ENCODE measurements at places on chromosomes 3 and 15. TPM values are rescaled to one million over a fixed set of nuclear protein-coding genes. Genes with fewer than 3 reads are reported as not detected.
A peak's percentile ranks its signal among the peaks of the same experiment; 100 is the strongest.

HYAL3 gene
- total RNA-seq, result 1.8 TPM

DZIP1L gene
- 5.5 TPM for total RNA-seq

FBXW12 gene
- total RNA-seq, result not detected

RBPMS2 gene
- 312 TPM for total RNA-seq

DNA sequence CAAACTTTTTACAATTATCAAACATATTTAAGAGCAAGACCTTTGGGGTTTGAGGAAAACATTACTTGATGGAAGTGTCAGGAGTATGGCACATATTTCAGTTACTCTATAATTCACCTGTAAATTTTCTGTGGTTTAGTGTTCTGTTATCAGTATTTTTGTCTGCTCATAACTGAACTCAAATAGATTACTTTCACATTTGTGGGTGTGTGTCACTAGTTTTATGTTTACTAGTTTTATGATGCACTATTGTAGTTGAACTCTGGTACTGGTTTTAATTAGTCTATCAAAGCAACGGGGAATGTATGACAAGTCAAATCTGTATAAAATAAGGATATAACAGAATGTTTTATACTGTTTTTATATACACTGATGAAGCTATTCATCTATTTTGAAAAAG lies 27.2 kb downstream of the OXSM start:
- no peak for DNase-seq

- peak; percentile 82 for DNase-seq
Measured at GRCh38 chr15:85750319-85751290, 44.1 kb downstream of the KLHL25 start.

DNA sequence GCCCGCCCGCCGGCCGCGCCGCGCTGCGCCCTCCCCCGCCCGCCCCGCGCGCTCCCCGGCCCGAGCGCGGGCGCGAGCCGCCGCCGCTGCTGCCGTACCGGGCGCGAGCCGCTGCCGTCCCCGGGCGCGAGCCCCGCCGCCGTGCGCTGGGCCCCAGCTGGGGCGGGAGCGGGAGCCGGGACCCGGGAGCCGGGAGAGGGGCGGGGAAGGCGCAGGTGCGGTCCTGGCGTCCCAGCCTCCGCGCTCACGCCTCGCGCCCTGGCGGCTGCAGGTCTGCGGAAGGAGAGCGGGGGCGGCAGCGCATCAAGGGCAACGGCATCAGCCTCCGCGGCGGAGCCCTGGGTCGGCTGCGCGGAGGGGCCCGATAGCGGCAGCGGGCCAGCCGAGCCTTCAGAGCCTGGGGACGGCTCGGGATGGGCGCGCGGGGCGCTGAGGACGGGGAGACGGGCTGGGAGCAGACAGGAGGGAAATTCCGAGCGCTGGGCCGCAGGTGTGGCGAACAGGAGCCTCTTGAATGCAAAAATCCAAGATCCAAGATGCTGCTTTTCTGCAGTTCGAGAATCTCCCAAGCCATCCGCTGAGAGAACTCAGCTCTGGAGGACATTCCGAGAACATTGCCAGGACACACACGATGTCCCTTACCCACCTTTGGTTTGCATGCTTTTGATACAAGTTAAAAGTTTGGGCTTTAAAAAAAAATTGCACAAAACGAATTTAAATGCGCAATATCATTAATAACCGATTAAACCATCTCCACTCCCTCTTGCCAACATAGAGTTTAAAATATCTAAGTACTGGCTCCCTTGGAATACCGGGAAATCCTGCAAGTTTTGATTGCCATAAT lies 251.1 kb downstream of the TJP1 start:
- peak; percentile 44 for DNase-seq

DNA sequence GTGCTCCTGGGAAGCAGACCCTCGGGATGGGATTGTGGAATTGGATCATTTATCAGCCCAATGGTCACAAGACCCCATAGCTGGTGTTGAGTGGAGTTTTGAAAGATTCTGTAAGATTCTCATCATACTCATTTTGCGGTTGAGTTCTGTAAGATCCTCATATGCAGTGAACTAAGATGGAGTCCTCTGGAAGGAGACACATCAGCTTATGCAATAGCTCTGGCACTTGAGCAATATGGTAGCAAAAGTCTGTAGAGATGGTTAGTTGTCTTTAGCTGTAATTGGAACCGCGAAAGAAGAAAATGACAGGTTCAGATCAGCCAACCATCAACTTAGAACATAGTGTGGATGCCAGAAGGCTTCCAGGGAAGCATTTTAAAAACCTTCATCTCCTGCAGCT lies 184.5 kb upstream of the TSC22D2 start:
- DNase-seq, result no peak

- no peak for DNase-seq
Measured at GRCh38 chr3:16439163-16439847, 74.2 kb downstream of the RFTN1 start.

DNA sequence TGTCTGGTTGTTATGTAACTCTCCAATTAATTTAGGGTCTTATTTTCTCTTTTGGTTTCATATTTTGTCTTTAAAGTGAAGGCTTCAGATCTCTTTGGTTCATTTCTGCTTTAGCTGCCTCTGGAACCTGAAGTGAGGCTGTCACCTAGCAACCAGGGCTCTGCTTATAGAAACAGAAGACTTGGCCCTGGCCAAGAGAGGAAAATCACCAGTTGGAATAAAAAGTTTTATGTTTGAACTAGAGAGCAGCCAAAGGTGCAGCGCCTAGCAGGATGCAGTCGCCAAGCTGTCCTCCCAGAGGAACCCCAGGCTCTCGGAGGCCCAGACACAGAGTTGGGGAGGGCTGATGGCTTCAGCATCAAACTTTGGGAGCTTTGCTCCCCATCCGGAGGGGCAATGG lies 41.1 kb downstream of the LYZL4 start:
- peak; percentile 55 for DNase-seq

GRCh38 chr15:80777137-80777536 lies 2.0 kb upstream of the CEMIP start:
- DNase-seq, result peak; percentile 58

DNA sequence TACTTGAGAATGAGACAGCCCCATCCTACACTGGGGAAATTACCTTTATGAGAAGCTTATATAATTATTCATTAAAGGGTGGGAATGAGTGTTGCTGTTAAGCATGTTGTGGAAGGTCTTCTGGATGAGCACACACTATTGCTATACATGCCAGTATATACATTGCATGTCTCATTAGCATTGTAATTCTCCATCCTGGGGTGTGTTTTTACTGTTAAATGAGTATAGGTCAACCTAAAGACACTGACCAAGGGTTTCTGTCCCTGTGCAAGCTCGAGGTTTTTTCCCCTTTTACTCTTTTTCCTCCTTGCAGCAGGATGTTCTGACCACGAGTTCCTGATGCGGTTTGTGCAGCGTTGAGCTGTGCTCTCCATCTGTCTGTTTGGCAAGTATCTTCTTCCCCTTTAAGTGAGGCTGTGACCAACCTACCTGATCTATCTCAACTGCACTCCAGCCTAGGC lies 7.2 kb upstream of the IVD start:
- no peak for DNase-seq

- DNase-seq, result no peak
Measured at GRCh38 chr15:89495638-89496145, 691 bp downstream of the RHCG start.

- no peak for DNase-seq
Measured at GRCh38 chr15:49082960-49083359, 36.7 kb upstream of the SECISBP2L start.

DNA sequence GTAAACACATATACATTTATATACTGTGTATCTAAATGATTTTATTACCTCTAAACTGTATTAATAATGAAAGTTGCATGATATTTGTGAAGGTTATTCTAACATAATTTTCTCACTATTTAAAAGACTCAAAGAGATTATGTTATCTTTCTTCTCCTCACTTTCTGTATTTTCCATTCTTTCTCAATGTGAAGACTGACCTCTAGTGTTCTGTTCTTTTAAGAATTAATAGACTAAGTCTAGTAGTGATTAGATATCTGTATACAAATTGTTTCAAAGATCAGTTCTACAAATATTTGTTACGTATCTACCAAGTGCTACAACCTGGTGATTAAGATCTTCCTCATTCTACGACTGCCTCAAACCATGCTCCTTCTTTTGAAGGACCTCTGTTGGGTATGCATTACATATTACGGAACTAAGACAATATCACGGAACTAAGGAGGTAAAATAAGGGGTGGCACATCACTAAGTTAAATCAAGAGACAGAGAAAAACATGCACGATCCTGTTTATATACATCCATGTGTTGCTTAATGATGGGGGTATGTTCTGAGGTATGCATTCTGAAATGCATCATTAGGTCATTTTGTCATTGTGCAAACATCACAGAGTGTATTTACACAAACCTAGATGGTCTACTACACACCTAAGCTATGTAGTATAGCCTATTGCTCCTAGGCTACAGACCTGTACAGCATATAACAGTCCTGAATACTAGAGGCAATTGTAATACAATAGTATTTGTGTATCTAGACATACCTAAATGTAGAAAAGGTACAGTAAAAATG lies 161.5 kb upstream of the KBTBD8 start:
- DNase-seq, result no peak

- no peak for DNase-seq
Measured at GRCh38 chr3:117017135-117017894, 307.7 kb downstream of the TUSC7 start.

DNA sequence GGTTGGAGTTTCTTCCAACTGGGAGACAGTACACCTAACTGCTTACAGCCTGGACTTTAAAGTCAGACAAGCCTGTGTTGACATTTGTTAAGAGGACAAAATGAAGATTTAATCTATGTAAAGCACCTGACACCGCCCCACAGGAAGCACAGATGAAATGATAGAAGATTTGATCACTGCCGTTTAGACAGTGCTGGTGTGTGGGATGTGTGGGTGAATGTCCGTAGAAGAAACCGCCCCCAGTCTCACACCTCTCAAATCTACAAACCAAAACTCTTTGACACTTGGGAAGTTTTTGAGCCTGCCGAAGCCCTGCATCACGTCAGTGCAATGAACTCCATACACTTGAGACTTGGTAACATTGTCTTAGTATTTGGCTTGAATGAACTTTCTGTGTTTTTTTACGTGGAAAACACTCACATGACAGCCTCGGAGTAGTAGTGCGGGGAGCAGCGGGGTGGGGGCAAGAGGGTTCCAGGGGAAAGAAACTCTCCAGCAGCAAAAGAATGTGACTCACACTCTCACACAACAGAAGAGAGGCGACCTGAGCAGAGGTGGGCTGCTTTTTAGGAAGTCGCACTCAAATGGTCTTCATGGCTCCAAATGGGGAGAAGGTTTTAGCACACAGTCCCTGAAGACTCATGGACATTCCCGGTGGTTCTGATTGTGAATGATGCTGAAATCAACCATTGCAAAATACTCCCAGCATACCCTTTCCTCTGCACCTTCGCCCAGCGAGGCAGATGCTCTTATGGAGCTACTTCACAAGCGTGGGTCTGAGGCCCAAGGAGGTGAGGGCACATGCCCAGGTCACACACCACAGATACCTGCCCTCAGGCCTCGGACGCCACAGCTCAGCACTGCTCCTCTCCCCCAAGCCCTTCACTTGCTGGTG lies 79.2 kb downstream of the SRGAP3 start:
- DNase-seq, result no peak

DNA sequence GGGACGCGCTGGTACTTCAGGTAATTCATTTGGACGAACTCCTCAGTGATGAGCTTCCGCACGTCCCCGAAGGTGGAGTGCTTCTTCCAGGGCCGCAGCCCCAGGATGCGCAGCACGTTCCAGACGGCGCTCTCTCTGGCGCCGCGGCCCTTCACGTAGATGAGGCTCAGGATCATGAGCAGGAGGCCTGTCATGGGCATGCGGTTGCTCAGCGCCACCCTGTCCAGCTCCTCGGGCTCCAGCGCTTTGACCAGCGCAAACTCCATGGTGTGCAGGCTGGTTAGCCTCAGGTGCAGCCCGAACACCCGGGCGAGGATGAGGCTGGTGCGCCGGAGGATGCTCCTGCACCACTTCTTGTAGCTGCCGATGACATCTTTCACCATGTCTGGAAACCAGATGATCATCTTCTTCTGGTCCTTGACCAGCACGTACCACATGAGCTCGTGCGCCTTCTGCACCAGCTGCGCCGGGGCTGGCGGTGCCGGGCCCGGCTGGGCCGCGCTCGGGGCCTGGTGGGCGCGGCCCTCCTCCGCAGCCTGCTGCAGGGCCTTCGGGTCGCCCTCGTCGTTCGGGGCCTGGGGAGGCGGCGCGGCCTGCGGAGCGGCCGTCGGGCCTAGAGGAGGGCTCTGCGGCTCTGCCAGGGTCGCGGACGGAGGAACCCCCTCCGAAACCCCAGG lies 501 bp downstream of the NDN start:
- DNase-seq, result no peak

DNA sequence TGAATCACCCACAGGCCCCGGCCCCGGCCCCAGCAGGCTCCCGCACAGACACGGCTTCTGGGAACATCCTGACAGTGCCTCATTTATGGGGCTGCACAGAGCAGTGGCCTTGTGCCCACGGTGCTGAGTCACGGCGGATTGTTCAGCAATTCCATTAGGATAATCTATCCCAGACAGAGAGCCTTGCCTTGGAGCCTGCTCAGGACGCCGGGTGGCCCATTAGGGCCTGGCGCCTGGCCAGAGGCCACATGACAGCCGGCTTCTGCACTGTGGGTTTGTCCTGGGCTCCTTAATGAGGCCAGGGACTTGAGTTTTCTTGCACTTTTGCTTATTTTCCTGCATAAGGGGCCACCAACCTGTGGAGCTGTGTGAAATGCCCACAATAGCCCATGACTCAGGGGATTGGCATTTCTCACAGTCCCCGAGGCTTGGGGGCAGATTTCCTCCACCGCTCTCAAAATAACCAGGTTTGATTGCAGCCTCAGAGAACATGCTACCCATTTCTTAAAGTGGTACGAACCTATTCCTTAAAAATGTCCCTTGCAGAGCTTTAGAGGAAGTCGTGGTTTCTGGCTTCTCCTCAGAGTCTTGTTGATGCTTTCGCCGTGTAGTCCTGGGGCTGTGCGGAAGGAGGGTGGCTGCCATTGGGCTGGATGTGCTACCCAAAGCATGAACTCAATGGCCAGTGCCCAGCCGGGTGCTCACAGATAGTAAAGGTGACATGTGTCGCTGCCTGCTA lies 19.0 kb downstream of the SYNM start:
- peak; percentile 88 for DNase-seq

DNA sequence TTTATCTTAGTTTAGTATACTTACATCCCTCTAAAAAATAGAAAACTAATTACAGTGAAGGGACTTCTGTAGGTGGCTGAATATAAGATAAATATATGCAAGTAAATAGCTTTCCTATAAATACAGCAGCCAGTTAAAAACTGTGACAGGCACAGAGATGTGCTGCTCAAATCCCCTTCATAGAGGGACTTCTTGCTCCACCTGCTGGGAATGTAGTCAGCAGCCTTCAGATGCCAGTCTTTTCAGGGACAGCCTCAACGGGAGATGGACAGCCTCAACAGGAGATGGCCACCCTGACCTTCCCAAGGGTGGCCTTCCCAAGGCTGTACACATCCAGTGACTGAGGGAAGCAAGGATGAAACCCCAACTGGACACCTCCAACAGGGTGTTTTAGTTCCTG lies 15.7 kb upstream of the PRR23E start:
- DNase-seq, result no peak

- peak; percentile 54 for DNase-seq
Measured at GRCh38 chr3:71724584-71725270, 475 bp downstream of the EIF4E3 start.
